Fibroblast of mammary gland (primary cell): ENCODE measurements at places on chromosomes 7 and 10.

DNA sequence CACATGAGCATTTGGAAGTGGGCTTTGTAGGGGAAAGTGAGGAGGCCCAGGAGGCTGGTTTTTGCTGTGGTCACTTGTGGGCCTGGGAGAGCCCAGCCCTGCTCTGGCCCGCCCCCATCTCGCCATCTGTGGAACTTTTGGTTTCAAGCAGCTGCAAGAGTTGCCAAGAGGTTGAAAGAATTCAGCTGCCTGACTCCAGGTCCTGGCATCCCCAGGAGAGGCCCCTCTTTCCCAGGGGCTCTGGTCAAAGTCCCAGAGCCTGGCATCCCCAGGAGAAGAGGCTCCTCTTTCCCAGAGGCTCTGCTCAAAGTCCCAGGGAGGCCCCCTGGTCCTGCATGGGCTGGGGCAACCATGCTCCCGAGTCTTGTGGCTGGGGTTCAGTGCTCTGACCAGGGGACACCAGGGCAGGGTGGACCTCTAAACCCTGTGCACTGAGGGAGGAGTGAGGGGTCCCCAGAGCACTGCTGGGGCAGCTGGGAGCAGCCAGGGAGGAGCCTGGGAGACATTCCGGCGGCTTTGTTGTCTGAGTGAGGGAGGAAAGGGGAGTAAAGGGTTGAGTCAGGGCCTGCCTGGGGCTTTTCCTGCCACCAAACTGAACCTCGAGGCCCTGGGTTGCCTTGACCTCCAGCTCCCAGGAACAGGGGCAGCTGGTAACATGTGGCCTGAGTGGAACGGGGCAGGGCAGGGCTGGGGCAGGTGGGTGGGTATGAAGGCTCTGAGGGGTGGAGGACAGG is 27.7 kb upstream of the CSGALNACT2 start:
- DNase-seq = peak; percentile 32

DNA sequence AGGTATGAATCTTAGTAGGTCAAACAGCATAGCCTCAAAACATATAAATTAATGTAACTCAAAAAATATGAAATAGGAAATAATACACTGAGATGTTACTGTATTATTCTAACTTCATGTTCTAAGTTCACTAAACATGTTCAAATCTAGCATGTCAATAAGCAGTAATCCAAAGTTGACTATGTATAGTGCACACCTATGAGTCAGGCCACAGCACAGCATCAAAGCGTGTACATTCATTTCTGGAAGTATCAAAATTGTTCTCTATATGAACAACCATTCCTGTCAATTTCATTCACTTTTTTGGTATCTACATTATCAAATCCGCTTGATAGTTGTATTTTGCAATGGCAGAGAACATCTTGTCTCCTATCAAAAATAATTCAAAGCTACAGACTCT is 418.9 kb upstream of the POM121L12 start:
- no peak for DNase-seq

GRCh38 chr7:129362496-129362895 is 71.7 kb upstream of the STRIP2 start:
- no peak for DNase-seq

- no peak for DNase-seq
These were observed 30.5 kb upstream of the DDX50 start for GRCh38 chr10:68870545-68871104.

DNA sequence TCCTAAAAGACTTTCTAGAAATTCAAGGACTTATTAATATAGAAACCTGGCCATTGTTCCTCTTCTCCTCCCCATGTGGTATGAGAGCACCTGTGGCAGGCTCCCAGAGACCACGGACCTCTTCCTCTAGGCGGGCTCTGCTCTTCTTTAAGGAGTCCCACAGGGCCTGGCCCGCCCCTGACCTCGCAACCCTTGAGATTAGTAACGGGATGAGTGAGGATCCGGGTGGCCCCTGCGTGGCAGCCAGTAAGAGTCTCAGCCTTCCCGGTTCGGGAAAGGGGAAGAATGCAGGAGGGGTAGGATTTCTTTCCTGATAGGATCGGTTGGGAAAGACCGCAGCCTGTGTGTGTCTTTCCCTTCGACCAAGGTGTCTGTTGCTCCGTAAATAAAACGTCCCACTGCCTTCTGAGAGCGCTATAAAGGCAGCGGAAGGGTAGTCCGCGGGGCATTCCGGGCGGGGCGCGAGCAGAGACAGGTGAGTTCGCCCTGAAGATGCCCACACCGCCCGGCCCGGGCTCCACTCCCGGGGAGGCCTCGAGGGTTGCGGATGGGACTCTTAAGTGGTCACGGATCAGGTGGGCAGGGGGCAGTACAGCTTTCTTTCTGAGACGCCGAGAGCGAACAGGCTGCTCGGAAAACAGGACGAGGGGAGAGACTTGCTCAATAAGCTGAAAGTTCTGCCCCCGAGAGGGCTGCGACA is at the start of gene SLC26A4:
Gene SLC26A4, plus strand, starts transcription at position 448 of the 700 bp plus-strand sequence. CDS start 814 bp downstream, outside the sequence.
- DNase-seq = no peak

- DNase-seq = peak; percentile 90
These were observed 10.6 kb downstream of the ZCCHC24 start for GRCh38 chr10:79434821-79435251.

- DNase-seq = no peak
These were observed 28.6 kb downstream of the CDK1 start for GRCh38 chr10:60806921-60807320.

DNA sequence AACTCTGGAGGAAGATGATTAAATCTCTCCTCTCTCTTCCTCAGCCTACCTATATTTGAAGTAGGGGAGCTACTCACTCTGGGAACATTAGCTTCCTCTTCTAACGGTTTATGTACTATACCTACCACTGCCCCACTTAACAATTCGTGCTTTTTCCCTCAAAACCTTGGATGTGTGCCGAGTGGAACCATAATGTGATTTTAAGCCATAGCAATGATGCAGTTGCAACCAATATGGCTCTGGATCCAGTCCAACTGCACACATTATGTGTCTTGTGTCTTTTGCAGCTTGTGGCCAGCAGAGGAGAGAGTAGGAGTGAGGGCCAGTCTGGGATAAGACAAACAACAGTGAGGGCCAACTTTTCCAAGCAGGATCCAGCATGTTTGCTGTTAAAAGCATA is 170.7 kb downstream of the GATA3 start:
- DNase-seq = no peak

GRCh38 chr7:45181286-45181960 is 23.8 kb downstream of the RAMP3 start:
- no peak for DNase-seq

- DNase-seq = no peak
These were observed 38.4 kb upstream of the NPFFR1 start for GRCh38 chr10:70321897-70322890.

DNA sequence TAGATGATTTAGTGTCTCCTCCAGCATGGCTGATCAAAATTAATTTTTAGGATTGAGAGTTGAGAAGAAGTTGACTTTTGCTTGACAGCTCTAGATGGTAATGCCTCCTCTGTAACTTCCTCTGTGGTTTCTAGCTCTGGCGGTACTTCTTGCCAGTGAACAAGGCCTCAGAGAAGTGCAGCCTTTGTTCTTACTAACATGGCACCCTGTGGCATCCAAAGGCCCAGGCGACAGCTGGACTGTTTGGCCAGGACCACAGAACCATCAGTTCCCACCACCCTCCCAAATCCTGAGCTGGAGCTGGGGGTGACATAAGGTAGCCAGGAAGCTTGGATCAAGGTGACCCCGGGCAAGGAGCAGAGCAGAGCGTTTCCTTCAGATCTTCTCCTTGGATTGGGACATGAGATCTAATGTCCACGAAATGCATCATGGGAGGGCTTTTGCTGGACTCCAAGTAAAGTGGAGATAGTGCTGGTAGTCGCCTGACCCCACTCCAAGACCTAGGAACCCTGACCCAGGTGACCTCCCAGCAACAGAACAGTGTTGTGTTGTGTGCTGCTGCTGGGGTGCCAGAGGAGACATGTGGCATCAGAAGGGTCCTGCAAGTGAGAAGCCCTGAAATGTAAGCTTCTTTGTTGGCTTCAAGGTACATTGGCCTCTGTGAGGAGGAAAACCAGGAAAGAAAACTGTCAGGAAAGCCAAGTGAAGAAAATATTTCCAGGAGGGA is 41.8 kb downstream of the APBB1IP start:
- no peak for DNase-seq

- peak; percentile 98 for DNase-seq
These were observed 29.5 kb upstream of the ANKRD2 start for GRCh38 chr10:97543025-97543546.

- peak; percentile 64 for DNase-seq
These were observed 41.9 kb downstream of the LRRN3 start for GRCh38 chr7:111132833-111133232.

DNA sequence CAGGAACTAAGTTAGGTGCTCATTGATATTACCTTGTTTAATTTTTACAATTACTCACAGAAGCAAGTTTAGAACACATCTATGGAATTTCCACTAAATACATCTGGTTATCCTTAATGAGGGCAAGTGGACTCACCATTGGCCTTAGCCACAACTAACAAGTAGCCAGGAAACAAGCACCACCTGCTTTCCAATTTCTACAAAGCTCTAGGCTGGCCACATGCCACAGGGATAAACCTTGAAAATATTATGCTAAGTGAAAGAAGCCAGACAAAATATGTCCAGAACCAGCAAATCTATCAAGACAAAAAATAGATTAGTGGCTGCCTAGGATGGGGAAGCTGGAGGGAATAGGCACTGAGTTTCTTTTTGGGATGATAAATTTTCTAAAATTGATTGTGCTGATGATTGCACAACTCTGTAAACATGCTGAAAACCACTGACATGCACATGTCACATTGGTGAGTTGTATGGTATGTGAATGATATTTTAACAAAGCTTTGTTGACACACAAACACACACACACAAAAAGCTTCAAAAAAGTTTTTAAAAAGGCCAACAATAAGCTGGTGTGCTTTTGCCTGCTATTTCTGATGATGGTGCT is 179.4 kb downstream of the CPEB3 start:
- DNase-seq = peak; percentile 22
